NCI-H446 (cell line): ENCODE measurements at places on chromosomes 11 and 22.

- no peak for DNase-seq
Measured at GRCh38 chr22:25718135-25718840, 23.7 kb upstream of the MYO18B start.

- DNase-seq, result no peak
Measured at GRCh38 chr11:123235656-123236261, 40.7 kb upstream of the CLMP start.

DNA sequence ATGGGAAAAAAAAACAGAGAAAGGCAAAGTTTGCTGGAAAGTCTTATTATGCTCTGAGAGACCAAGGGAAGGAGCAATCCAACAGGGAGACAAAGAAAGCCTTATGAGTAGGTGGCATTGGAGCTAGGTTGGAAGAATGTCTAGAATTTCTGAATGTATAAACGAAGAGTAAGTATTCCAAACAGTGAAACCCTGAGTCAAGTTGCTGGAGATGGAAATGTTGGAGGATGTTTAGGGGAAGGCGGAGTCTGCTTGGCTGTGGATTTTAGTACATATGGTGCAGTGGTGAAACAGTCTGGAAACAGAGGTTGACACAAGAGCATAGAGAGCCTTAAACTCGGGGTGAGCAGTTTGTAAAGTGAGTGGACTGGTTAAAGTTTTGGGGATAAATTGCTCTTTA is 314.8 kb upstream of the CADM1 start:
- DNase-seq, result no peak

- DNase-seq, result no peak
Measured at GRCh38 chr11:10894666-10895065, 36.8 kb upstream of the ZBED5 start.

DNA sequence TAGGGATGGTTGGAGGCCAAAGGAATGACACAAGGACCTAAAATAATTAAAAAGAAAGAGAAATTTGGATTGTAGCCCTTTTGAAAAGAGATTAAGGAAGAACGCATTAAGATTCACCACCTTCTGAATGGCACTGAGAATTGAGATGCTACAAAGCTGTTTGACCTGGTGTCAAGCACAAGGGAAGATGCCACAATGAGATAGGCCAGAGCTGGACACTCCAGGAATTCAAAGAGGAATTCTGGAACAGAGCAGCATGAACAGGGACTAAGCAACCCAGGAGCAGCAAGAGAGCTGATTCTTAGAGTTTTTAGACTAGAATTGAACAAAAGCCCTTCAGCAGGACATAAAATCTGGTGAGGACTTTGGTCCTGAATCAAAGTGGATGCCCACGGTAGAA is 11.6 kb upstream of the CECR2 start:
- no peak for DNase-seq
